Progenitor cell of endocrine pancreas (in vitro differentiated cells): ENCODE measurements at places on chromosomes 5 and 9.
A peak's percentile ranks its signal among the peaks of the same experiment; 100 is the strongest.

DNA sequence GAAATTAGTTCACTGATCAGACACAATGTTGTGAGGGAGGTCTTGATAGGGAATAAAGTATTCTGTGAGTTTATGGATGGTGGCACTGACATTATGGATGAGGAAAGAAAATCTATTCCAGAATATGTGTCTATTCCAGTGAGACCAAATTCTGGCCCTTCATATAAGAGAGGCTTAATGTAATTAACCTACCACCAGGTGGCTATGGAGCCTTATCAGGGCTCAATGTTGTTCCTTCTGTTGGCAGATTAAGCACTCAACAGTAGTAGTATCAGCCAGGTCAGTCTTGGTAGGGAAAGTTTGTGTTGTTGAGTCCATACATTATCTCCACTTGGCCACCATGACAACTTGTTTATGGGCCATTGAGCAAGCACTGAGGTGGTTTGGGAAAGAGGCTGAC lies 41.7 kb upstream of the BARX1 start:
- no peak for DNase-seq

DNA sequence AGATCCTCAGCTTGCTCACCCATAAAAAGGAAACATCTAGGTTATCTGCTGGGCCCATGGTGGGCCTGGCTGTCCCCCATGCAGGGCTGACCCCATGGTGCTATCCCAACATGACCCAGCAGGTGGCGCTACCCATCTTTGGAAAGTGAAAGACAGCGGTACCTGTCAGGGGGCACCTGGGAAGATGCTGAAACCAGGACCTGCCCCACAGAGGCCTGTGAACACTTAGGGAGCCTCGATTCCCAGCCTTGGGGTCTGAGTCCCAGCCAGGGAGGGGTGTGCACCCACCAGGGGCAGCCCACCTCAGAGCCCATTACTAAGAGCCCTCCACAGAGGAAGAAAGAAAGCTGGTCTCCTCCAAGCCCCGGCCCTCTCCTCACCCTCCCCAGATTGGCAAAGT lies 46.6 kb upstream of the IPPK start:
- DNase-seq, result peak; percentile 88

DNA sequence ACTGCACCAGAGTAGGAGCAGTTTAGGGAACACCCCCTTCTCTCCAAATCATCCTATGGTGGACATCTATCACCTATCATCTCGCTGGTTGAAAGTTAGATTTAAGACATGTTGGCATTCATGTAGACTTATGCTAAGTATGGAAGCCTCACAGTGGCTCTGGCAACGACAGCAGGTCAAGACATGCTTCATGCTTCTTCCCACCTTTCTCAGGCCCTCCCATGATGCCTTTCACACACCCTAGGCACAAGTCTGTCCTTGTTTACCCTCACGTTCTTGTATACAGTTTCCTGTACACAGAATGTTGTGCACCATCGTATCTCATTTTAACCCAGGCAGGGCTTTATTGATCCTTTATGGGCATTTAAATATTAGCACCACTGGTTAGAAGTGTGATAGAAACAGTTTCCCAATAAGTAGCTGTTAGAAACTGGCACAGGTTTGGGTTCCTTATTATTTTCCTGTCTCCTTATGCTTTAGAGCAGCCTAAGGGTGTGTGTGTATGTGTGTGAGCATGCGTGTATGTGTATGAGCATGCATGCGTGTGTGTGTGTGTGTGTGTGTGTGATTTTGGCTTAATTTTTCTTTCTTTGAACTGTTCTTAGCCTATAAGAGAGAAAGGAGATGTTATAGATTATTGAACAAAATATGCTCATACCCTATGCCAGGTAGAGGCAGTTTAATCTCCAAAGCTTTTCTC lies 160.6 kb downstream of the NTRK2 start:
- DNase-seq, result no peak

DNA sequence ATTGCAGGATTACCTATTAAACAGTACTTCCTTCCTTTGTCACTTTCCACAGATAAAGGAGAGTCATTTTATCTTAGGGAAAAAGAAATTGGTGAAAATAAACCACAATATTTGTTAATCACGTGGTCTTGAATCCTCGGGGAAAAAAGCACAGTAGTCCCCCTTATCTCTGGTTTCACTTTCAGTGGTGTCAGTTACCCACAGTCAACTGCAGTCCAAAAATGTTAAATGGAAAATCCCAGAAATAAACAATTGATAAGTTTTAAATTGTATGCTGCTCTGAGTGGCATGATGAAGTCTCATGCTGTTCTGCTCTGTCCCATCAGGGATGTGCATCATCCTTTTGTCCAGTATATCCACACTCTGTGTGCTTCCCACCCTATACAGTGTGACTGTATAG lies 405.2 kb upstream of the MPDZ start:
- DNase-seq, result no peak

DNA sequence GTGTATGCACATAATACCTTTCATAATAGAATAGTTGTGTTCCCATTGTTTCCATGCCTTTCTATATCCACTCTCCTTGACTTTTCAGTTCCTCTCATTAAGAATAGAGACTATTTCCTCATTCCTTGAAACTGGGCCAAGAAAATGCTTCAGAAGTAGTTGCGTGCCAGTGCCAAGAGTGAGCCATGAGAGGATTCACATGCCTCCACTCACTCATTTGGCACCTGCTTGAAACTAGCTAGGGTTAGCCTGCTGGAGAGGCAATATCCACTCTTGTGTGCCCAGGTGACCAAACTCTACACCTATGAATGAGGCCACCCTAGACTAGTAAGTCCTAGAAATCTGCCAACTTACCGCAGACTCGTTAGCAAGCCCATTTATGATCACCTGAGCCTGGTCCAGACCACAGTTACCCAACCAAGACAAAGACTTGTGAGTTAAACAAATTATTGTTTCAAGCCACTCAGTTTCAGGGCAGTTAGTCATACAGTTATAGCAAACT lies 276.3 kb downstream of the EPB41L4A start:
- no peak for DNase-seq

DNA sequence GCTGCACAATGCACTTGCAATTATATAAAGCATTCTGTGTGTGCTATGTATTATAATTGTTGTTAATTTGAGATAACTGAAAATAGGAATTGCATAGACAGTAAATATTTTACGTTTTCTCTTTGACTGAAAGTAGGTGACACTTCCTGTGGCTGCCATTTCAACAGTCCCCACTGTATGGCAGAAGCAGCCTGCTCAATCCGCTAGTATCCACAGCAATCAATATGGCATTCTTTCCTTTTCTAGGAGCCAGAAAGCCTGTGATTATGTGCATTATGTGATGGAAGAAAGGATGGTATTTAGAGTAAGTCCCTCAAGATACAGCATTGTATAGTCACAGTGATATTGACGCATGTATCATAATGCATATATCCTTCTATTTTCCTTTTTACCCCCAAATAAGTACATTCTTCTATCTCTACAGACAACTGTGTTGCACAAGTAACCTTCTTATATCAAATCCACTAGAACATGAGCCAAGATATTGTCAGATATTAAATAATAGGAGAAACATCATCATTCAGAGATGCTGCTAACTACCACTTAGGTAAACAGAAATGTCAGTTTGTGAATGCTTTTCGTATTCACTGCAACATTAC lies 59.7 kb downstream of the CARTPT start:
- DNase-seq, result no peak

DNA sequence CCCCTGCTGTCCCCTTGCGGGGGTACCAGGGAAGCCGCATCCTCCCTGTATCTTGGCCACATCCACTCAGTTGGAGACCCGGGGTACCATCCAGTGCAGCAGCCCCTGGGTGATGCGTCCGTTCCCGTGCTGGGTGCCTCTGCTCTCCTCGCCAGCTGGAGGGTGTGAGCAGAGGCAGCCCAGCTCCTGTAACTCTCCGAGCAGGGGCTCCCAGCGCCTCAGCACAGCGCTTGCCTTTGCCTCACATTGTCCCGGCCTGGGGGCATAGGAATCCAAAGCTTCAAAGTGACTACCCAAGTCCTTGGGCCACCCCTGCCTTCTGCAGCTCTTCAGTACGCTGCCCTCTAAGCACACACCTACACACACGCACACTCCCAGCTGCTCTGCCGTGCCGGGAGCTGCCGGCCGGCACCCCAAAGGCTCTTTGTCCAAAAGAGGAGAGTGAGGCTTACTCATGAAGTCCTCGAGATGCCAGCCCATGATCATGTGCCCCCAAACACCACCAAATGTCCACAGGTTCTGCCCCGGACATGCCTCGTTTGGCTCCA lies 733 bp downstream of the ANGPTL2 start:
- no peak for DNase-seq

- DNase-seq, result no peak
Observed at GRCh38 chr9:34171753-34172535, 6.9 kb upstream of the UBAP1 start.

- peak; percentile 48 for DNase-seq
Observed at GRCh38 chr9:72365525-72366256, 683 bp upstream of the ZFAND5 start.

- no peak for DNase-seq
Observed at GRCh38 chr9:7974335-7974960, 174.9 kb upstream of the DMAC1 start.

- no peak for DNase-seq
Observed at GRCh38 chr5:96149546-96149945, 187.9 kb upstream of the ELL2 start.

DNA sequence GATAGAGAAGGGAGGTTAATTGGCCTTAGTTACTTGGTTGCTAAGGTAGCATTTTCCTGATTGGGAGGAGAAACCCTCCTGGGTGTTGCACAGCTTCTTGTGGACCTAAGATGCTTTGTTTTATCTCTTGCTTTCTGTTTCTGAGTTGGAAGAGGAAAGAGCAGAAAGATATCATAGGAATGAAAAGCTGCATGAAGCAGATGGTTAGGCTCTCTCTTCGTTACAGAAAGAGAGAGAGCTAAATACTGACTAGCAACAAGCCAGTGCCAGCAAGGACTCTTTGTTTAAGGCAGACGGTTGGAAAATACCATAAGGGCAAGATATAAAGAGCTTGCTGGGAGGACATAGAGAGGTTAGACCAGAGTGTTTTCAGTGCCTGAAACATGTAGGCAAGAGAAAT lies 103.1 kb downstream of the ATG10 start:
- DNase-seq, result no peak

GRCh38 chr9:96177005-96177718 lies 124.8 kb downstream of the HSD17B3 start:
- DNase-seq, result no peak

- no peak for DNase-seq
Observed at GRCh38 chr5:137872466-137872865, 4.8 kb downstream of the MYOT start.

GRCh38 chr5:155726267-155726666 lies 600.7 kb upstream of the SGCD start:
- DNase-seq, result peak; percentile 35

GRCh38 chr5:151383011-151383410 lies 35.7 kb upstream of the SLC36A2 start:
- no peak for DNase-seq

DNA sequence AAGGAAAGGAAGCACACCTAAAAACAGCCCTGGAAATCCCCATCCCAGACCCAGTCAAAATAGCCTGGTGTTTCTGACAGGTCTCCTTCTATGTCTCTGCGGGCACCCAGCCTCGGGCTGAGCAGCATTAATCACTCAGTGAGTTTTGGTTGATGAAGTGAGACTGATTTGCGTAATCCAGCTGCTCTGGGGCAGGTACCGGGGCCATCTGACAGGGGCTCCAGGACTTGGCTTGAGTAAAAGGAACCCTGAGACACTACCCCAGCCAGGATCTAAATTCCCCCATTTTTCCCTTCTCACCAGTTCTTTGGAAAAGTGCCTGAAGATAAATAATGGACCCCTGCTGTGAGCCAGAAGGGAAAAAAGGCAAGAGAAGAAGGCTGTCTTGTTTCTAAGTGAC lies 596 bp downstream of the SLC28A3 start:
- DNase-seq, result no peak

DNA sequence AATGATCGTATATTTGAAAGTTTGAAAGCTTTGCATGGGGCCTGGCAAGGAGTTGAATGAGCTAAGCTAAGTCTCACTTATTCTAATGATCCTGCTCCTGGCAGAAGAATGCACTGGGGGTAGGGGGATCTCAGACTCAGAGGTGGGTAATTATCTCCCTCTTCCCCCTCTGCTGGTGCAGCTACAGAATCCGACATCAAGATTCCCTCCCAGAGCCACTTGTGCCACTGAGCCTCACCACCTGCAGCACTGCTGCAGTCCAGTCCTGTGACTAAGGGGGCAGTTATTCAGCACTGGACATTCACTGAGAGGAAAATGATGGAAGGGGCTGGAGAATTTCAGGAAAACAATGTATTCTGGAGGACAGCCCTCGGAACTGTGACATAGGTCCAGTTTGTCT lies 205.8 kb downstream of the DEPDC1B start:
- DNase-seq, result no peak

DNA sequence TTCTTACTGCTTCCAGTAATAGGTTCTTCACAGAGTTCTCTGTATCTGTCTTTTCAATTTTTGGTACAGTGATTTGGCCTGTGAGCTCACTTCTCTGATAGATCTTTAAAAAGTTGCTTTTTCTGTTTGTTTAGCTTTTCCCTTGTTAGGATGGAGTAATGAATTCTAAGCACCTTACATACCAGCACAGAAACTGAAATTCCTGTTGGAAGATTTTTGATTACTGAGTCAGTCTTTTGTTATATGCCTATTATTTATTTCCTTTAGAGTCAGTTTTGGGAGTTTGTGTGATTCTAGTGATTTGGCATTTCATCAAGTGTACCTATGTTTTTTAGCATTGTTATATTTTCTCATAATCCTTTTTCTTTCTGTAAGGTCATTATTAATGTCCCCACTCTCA lies 37.6 kb upstream of the IPPK start:
- no peak for DNase-seq
